ENCODE measurements at places on chromosomes 7 and 10.

DNA sequence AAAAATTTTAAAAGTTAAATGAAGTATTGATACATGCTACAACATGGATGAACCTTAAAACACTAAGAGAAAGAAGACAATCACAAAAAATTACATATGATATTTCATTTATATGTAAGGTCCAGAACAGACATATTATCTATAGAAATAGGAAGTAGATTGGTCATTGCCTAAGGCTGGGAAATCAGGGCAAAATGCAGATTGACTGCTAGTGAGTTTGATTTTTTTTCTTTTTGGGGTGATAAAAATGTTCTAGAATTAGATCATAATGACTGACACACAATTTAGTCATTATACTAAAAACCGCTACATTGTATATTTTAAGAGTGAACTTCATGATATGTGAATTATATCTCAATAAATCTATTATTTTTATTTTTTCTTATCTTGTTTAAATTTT, 88.3 kb downstream of the CPEB3 start:
- DNase-seq: no peak

DNA sequence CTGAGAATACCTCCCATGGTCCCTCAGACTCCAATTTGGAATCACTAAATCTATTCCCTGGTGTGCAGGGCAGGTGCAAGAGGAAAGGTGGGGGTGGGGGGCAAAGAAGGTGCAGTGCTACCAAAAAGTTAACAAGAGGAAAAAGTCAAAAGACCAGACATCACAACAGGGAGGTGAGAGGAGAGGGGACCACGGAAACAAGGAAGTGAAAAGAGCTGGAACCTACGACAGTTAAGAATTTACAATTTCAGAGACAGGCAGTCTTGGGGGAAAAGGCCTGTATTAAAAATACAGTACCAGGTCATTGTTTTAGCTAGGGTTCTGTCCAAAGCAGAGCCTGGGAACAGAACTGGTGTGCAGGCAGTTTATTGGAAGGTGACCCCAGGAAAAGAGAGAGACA, 14.6 kb downstream of the ITGB1 start:
- no peak for DNase-seq

DNA sequence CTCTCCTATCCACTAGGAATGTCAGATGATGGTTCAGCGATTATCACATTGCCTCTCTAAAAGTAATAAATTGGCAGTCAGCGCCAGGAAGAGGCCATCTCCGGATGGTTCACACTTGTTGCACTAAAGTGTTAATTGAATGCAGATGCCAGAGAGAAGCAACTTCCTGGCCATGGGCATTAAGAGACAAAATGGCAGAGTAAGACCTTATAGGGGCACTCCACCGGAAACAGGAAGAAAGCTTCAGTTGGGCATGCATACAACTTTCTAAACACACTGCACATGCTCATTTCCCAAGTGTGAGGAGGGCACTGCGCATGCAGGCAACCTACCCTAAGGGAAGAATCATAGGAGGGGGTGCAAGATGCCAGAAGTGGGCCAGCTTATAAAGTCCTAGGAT, 71.7 kb upstream of the AUTS2 start:
- DNase-seq: no peak

DNA sequence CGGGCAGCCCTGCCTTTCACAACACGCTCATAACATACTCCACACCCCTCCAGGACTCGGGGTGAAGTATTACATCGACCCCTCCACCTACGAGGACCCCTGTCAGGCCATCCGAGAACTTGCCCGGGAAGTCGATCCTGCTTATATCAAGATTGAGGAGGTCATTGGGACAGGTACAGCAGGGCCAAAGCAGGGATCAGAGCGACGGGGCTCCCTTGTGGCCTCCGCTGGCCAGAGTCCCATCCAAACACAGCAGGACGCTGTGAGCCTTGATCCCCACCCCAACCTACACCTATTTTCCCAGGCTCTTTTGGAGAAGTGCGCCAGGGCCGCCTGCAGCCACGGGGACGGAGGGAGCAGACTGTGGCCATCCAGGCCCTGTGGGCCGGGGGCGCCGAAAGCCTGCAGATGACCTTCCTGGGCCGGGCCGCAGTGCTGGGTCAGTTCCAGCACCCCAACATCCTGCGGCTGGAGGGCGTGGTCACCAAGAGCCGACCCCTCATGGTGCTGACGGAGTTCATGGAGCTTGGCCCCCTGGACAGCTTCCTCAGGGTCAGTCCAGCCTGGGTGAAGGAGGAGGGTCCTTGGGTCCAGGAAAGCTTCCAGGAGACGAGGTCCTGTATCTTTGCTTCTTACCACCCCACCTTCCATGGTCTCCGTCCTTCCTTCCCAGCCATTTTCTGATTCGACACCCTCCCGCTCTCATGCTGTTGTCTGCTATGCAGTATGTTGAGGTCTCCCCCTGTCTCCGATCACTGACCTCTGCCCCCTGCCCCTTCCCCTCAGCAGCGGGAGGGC, 13.5 kb downstream of the EPHB6 start:
- DNase-seq: no peak

GRCh38 chr10:128574581-128575210, 448.5 kb upstream of the MKI67 start:
- no peak for DNase-seq

GRCh38 chr10:98567391-98568133, 120.8 kb upstream of the HPS1 start:
- no peak for DNase-seq

DNA sequence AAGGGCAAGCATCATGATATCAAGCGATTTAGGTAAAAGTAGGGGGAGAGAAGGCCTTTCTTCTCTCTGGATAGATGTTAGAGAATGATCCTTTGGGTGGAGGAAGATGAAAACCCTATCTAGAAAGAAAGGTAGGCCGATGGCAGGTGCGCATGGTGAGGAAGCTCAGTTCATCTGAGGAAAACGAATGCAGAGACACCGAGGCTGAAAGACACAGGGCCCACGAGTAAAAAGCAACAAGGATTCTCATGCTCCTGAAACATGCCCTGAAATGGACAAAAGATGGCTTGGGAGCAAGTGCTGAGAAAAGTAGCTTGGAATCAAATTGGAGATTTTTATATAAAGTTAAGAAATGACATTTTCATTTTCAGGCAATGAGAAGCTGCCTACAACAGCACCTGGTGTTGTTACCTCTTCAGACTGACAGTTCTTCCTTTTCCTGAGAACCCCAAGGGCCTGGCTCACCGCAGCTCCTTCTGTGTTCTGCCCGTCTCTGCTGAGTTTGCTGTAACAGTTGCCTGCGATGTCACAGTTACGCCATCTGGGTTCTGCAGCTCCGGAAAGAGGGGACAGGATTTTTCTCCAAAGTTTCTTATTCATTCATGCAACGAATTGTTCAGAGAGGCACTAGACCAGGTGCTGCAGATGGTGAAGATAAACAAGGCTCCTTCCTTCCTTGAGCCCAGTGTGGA, 402.0 kb upstream of the KLF6 start:
- DNase-seq: no peak

GRCh38 chr10:1776127-1776662, 38.9 kb upstream of the ADARB2 start:
- DNase-seq: no peak

DNA sequence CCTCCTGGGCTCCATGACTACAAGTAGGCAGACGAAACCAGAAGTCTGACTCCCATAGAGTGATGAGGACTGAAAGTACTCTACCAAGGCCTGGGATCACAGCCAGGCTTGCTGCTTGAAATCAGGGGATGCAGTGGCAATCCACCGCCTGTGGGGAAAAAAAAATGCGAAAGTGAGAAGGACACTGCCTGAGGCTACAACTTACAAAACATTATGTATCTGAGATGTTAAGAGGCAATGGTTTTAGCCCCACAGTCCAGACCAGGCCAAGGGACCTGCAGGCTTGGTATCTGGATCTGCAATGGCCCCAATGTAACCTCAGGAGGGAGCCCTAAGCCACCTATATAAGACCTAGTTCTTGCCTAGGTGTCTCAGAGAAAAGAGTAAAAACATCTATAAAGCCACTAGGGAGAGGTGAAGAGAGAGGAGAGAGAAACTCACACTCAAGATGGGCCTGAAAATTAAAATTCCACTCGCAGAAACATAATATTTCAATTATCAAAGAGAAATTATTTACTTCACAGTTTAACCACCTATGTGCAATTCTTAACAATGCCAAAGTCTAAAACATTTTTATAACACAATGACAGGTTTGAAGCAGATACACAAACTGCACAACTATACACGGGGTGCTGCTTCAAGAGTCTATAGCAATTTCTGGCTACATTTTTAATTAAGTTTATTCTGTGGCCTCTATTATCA, 13.9 kb downstream of the DNAJC1 start:
- no peak for DNase-seq

GRCh38 chr10:23439961-23440889, 1.4 kb downstream of the OTUD1 start:
- no peak for DNase-seq

- DNase-seq: no peak
Measured at GRCh38 chr10:131725581-131726069, 175.2 kb upstream of the PPP2R2D start.

GRCh38 chr10:128307820-128308219, 181.6 kb upstream of the MKI67 start:
- no peak for DNase-seq

DNA sequence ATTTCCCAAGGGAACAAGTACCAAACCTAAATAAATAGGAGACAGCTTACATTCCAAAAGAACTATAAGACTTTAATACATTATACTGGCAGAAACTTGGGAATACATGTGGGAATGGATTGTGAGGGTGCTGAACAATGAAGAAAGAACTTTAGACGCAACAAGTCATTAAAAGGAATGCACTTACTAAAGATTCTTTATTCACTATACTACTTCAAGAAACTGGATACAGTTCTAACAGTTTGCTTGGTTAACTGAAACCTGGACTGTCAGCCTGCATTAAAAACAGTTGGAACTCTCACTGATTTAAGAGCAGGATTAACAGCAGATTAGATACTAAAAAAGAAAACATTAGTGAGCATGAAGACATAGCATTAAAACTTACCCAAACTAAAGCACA, 12.0 kb downstream of the CACUL1 start:
- DNase-seq: no peak

DNA sequence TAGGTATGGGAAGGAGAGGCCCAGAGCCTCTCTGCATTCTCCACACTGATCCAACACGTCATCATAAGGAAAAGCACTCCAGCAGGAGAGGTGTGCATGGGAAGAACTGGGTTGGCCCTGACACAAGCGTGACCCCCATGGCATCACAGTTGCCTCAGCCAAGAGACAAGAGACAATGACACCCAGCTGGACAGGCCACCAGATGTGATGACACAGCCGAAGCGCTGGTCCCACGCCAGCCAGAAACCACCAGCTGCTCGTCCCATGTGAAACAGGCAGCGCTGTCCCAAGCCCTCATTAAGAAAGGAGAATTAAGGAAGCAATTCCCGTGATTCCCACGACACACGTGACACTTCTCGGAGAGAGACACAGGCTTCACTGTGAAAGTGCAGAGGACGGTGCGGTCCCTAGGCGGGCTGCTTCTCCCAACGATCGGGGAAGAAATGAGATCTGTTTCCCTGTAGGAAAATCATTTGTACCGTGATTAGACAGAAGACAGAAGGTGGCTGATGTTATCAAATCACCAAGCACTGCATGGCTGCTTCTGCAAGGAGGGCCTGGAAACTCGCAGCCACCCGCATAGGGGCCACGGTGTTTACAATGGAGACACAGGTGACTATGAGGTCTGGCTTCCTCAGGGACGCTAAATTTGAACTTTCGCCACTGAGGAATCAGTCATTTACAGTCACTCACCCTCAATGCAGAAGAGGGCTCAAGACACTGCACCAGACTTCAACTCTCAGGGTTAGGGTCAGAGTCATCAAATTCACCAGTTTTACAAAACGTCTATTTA, 74.5 kb downstream of the DIP2C start:
- DNase-seq: no peak

DNA sequence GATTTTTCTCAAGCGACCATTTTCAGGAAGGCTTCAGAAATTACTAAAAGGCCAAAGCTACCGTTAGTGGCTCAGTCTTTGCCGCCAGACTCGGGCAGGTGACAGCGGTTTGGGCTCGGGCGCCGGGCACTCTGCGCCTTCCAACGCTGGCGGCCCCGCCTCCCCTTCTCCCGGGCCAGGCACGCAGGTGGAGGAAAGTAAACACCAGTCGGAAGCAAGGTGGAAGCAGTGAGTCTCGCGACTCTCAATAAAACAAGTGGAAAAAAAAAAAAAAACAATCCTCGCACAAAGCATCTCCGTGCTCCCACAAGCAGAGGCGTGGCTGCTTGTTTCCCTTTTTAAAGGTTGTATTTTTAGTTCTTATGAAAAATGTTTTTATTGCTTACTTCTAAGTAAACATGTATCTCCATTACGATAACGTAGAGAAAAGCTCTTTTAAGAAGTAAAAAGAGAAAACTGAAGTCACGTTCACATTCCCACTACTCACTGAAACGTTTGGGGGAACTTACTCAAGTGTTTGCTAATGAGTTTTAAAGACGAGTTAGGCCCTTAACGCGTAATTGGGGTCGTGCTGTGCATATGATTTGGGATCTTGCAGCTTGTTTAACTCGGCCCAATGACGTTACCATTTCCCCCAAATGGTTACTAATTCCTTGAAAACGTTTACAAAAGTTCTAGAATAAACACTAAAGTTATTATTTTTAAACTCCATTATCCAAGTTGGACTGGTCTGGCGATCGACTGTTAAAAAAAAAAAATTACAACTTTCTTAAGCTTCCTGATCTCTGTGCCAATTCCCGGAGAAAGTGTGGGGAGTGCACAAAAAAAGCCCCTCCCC, 864 bp downstream of the CDCA7L start:
- no peak for DNase-seq

DNA sequence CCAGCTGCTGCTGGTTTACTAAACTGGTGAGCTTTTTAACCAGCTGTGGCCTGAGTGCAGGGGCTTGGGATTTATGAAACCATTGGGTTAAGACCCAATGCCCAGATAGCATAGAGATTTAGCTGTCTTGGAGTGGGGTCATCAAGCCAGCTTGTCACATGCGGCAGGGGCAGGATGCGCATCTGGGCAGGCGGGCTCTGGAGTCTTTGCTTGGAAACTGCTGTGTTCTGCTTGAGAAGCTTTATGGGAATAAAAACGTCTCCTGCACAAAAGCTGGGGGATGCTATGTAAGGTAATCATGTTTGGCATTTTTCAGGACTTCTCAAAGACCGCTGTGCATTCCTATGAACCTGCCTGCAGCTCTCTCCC, 136.3 kb downstream of the MAPK8 start:
- no peak for DNase-seq

All from HL-60 (cell line).